ENCODE measurements at places on chromosomes 2 and 18.

DNA sequence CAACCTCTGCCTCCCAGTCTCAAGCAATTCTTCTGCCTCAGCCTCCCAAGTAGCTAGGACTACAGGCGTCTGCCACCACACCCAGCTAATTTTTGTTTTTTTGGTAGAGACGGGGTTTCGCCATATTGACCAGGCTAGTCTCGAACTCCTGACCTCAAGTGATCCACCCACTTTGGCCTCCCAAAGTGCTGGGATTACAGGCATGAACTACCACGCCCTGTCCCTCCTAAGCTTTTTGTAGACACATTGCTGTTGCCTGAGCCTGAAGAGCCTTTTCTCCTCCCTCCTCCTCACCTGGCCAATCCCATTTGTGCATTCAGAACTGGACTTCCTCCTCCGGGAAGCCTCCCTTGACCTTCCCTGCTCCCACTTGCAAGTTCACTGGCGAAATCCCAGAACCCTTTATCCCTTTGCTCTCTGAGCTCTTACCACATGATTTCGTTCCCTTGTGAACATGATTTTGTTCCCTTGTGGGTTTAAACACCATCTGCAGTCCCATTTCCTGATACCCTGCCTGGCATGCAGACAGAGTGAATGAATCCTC is 2.6 kb downstream of the C2orf72 start:
- DNase-seq = no peak

- no peak for DNase-seq
Measured at GRCh38 chr2:165056564-165056963, 101.2 kb upstream of the SLC38A11 start.

DNA sequence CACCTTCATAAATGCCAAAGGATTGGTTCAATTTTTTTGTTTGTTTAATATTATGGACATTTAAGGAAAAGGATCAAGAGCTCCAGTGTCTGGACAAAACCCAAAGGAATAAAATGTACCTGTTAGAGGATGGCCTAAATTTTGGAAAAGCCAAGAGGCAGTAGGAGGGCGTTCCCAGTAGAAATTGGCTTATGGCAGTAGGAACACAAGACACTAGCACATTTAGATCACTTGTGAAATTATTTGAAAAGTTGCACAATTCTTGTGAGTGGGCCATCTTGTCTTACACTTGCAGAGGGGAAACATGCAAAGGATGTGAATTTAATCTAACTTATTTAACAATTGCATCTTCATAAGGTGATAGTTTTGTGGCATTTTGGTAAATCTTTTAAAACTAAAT is 3.2 kb downstream of the BZW1 start:
- DNase-seq = no peak

- DNase-seq = no peak
Measured at GRCh38 chr2:68039317-68039716, 23.5 kb downstream of the C1D start.

- DNase-seq = no peak
Measured at GRCh38 chr18:60978338-60978737, 354.9 kb upstream of the CDH20 start.

- no peak for DNase-seq
Measured at GRCh38 chr2:240752209-240752608, 60.5 kb downstream of the AQP12A start.

DNA sequence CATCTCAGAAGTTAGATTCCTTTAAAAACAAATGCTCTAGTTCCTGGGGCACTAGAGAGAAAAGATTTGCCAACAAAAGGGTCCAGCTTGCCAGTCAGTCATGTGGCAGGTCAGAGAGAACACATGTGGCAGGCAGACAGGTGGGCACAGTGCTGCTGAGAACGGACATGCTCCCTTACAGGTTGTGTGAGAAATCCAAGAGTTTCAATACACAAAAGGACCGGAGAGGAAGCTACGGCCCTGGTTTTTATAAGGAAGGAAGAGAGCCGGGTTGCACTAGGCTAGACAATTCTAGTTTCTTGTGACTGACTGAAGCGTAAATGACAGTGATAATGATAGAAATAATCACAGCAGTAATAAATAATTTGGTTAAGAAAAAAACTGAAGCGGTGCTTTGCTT is 18.3 kb downstream of the CDC42EP3 start:
- DNase-seq = no peak

DNA sequence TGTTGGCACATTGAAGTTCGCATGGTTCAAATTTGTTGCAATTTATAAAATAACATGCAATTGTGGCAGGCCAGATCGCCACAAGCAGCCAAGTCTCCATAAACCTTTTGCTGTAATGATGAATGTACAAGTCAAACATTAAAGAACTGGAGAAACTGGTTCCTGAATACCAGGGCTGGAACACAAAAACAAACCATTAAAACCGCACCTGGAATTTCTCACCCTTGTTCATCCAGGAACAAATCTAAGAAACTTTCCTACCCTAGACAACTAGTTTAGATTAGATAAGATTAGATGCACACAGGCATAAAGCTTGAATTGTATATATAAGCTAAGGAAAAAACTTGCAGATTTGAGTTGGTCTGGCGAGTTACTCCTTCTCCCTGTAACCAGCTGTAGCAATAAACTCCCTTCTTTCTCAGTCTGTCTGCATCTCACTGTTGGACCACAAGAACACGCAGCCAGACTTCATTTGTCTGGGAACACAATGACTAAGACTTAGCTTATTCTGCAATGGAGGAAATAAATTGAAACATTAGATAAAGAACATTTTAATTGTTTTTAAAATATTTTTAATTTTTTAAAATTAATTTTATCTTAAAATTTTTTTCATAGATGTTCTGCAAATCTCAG is 1835.5 kb upstream of the LRRTM1 start:
- no peak for DNase-seq

DNA sequence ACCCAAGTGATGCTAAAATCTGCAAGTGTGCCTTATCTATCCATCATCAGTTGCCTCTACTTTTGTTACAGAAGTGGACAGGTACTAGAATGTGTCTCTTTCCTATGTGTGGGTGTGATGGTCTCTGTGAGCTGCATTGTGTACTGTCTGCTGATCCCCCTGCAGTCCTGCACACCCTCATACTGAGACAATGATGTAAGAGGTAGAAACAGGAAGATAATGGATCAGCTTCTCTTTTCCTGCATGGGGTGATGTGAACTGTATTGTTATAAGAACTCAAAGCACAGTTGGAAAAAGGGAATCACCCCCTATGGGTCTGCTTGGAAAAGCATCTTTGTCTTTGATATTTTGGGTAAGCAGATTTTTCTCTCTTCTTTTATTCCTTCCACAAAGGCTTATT is 537.6 kb upstream of the CDH2 start:
- DNase-seq = no peak
